Globus pallidus (tissue), 1 donor: ENCODE measurements at places on chromosomes 5 and 9.

GRCh38 chr9:108474356-108474755 lies 381.4 kb downstream of the ACTL7B start:
- no peak for DNase-seq

- peak; percentile 55 for DNase-seq
Measured at GRCh38 chr5:88883836-88884607, 1.0 kb upstream of the MEF2C start.

DNA sequence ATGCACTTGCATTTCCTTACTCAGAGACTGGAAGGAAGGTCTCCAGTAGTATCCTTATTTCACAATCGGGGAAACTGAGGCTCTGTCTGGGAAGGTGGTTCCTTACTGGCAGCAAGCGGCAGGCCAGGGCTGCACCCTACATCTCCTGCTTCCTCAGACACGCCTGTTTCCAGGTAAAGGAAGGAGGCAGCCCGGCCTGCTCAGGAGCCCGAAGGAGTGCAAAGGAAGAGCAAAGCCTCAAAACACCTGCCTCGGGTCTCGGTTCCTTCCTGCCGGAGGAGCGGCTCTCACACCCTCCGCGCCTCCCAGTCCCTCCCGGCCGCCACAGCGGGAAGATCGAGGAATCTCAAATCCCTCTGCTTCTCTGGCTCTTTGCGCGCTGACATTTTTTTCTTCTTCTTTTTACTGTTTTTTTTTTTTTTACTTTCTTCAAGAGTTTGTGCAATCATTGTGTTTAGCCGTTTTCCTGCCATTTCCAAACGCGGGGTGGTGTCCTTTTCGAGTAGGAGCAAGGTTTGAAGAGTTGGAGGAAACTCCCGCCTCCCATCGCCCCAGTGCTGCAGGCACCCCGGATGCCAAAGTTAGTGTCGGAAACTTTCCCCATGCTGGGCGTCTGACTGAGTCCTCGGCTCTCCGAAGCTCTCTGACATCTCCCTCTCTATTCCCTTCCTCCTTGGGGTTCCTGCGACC lies 1.0 kb downstream of the GGTA1 start:
- no peak for DNase-seq

DNA sequence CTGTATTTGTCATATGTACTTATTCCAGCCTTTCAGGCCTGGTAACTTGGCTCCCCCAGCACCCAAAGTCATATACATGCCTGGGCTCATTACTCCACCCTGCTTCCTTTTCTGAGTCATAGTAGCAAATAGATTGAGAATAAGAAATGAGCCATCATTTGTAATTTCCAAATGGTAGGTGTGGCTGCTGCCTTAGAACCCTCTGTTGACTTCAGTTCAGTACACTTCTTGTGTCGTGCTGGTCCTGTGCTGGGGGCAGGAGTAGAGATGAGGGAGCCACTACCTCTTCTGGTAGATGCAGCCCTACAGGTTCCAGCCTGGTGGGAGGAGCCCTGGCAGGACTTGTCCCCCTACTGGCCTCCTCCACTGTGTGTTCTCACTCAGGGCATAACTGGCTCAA lies 11.1 kb downstream of the GM2A start:
- DNase-seq, result no peak

GRCh38 chr5:81650987-81651386 lies 99.9 kb downstream of the SSBP2 start:
- DNase-seq, result no peak

DNA sequence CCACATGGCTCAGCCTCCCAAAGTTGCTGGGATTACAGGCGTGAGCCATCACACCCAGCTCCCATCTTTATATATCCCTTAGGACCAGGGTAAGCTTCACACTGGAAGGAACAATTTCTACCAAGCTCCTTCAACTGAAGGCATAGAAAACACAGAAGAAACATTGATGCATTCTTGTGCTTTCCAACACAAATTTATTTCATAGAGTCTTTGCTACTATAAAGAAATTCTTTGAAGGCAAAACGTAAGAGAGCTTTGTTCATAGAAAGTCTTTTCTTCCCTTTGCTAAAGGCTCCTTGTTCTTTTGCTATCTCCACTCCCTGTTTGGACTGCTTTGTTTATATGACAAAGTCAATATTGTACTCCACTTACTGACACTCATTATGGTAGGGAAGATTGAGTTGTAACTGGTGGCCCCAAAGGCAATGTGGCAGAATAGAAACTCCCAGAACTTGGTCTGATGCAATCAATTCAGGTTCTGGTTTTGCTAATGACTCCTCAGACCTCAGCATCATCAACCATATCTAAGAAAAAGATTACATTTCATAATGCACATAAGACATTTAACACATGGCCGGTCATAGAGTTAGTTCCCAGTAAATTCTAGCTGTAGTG lies 97.4 kb upstream of the CLINT1 start:
- DNase-seq, result peak; percentile 63

DNA sequence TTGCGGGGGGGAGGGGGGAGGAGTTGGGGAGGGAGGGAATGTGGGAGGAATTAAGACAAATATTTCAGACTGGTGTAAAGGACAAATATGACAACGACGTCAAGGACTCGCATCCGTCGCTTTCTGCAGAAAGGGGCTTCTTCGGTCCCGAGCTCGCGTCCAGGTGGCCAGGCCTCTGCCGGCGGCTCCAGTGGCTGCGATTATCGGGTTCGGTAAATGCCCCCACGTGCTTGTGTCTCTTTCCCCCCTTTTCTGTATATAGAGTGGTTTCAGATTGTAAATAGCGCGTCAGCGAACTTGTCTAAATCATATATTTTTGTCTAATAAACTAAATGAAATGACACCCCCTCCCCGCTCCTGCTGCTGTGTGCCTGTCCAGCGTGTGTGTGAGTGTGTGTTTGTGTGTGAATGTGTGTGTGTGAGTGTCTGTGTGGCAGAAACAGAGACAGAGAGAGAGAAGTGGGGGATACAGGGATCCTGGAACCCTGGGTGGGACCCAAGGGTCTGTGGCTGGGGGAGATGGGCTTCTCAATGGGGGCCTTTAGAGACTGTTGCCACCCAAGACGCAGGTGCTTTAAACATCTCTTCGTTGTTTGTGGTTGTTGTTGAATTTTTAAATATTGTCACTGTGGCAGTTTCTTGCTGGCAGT lies 5.6 kb downstream of the IRX1 start:
- no peak for DNase-seq
